NCI-H2029 treated with DMSO at 0.1 percent for 48 hours (cell line): ENCODE measurements at places on chromosomes 12 and 14.

DNA sequence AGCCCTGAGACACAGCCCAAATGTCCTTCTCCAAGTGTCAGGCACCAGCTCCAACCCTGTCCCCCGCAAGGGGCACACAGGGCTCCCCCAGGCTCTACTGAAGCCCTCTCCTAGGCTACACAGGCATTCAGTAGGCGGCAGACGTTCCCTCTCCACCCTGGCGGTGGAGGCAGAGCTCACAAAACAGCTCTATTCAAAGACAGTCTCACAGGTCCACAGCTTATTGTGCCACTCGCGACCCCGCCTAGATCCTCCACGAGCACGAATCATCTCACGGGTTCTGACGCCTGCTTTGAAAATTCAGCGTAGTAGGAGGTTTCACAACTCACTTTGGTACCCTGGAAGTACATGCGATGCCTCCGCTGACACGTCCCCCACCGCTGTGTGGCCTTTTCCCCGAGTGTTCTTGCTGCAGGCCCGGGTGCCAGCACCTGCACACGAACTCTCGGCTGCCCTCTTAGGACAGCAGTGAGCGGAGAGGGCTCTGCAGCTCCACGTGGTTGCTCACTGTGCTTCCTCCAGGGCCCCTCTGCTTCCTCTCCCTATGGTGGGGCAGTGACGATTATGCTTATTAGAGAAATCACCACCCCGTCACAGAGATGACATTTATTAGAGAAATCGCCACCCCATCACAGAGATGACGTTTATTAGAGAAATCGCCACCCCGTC lies 78.5 kb downstream of the ADGRD1 start:
- DNase-seq: no peak

- no peak for DNase-seq
Observed at GRCh38 chr12:132558861-132559623, 51.3 kb downstream of the LRCOL1 start.

GRCh38 chr12:101902641-101903040 lies 25.3 kb downstream of the DRAM1 start:
- no peak for DNase-seq

DNA sequence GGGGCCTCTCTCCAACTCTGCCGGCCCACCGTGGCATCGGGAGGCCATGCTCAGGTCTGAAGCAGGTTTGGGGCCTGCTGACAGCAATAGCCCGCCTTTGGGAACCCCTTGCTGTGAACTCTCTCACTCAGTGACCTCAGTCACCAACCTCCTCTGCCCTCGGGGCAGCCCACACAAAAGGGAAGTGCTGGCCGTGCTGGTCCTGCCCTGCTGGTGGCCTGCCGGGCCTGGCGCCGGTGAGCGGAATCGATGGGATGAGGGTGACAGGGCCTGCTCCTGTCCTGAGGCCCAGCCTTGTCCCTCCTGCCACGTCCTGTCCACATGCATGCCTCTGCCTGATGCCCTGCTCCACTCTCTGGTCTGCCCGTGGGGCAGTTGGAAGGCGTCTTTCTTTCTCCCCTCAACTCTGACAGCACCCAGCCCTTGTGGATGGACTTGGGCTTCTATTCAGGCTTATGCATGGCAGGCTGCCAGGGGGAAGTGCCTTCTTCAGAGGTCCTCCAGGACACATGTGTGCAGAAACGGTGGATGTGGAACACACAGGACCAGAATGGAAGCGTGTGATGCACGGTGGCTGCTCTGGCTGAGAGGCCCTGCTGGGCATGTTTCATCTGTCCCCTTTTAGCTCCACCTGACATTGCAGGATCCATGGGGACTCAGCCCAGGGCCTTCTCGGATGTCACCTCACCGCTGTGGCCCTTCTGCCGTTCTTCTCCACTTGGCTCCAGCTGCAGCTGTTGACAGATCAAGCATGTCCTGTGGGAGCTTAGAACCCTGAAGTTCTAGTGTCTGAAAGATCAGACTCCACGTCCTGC lies 31.9 kb downstream of the IL31 start:
- no peak for DNase-seq

GRCh38 chr14:104104076-104104901 lies 18.8 kb downstream of the ASPG start:
- no peak for DNase-seq

- no peak for DNase-seq
Observed at GRCh38 chr12:70645494-70646317, 8.5 kb upstream of the PTPRB start.

- no peak for DNase-seq
Observed at GRCh38 chr12:124764451-124764850, 99.2 kb downstream of the SCARB1 start.

DNA sequence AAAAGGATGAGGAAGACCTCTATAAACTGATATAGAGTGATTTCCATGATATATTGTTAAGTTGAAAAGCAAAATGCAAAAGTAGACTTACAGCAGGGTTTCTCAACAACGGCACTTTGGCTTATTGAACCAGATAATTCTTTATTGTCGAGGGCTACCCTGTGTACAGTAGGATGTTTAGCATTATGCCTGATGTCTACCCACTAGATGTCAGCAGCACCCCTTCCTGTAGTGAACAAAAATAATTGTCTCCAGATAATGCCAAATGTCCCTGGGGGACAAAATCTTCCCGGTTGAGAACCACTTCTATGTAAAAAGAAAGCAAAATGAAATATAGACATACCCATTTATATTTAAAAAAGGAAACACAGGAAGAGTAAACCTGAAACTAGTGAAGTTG lies 32.4 kb downstream of the ABCD2 start:
- DNase-seq: no peak

GRCh38 chr12:57481671-57482070 lies 2.0 kb upstream of the ARHGAP9 start:
- DNase-seq: no peak

DNA sequence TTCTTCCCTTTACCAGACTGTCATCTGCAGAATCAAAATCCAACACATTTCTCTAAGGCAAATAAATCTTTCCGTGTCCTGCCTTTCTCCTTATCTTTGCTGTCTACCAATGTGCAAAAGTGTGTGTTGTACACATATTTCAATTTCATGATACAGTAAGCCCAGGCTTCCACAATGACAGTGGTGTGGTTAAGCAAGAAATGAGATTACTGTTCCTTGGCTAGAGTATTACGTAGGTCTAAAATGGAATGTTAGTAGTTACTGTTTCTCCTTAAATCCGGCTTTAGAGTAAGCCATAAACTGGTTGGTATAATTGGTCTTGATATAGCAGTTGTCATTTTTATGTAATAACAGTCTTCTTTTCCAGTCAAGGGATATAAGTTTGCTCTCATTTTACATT lies 82.0 kb downstream of the ACSS3 start:
- DNase-seq: no peak

GRCh38 chr12:12559719-12560296 lies 2.9 kb downstream of the DUSP16 start:
- no peak for DNase-seq

- no peak for DNase-seq
Observed at GRCh38 chr14:25111061-25111601, 61.2 kb upstream of the STXBP6 start.

DNA sequence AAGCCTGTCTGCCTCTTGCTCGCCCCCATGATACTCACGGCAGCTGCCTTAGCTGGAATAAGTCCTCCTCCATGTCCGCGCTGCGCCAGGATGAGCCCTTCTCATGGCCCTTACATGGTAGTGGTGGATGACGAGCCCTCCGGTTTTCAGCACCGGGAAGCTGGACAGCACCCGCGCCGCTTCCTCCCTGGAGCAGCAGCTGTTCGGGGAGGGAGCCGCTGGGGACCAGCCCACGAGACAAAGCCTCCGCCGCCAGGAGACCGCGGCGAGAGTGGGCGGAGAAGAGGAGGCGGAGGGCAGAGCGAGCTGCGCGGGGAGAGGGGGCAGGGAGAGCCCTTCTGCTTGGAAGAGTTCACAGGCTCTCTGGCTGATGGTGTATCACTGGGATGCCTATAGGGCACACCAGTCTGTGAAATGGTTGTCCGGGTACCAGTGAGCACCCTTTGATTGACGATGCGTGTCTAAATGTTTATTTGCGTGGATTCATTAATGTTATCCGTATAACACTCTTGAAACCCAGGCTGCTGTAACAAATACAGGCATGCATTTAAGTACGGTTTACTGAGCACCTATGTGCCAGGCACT lies at the start of gene SVOP:
Gene SVOP (minus strand): TSS at position 273 of the 585 bp plus-strand sequence. CDS start 200 bp downstream, at position 73.
- DNase-seq: peak; percentile 29

GRCh38 chr12:779745-780734 lies 27.7 kb downstream of the WNK1 start:
- DNase-seq: no peak

- DNase-seq: no peak
Observed at GRCh38 chr14:55688566-55688965, 108.6 kb downstream of the KTN1 start.

- no peak for DNase-seq
Observed at GRCh38 chr14:101727611-101728366, 33.7 kb upstream of the PPP2R5C start.

DNA sequence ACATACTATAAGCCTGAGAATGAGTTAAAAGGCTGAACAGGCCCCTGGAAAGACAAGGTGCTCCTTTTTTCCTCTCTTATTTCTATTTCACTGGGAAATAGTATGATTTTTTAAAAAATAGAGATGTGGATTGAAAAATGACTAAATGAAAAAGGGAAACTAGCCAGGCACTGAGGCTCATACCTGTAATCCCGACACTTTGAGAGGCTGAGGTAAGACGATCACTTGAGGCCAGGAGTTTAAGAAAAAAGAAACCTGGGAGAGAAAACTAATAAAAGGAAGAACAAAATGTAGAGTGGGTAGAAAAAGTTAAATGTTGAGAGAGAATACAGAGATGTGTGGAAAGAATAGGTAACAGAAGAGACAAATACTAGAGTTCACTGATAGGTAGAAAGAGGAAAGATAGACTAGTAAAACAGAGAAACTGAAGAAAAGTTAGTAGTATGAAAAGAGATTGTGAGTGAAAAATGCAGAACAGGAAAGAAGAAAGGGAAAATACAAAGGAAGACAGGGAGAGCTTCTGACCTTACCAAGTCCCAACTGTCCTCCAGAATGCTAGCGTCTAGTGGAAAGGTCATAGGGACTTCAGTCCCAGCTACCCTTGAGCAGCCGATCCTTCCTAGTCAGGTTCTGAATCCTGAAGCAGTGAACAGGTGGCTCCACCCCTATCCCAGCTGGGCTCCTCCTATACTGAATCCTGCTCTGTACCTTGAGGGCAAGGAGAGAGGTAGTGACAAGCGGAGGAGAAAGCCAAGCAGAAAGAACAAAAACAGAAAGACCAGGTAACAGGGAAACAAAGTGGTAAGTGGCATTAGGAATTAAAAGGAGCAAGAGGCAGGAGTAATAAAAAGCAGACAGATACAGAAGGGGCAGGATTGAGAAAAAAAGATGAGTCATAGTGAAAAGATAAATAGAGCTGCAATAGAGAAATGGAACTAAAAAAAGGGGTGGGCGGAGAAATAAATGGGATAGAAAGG lies 7.3 kb downstream of the TMEM116 start:
- peak; percentile 73 for DNase-seq

- peak; percentile 63 for DNase-seq
Observed at GRCh38 chr12:114662512-114663177, 21.3 kb downstream of the TBX3 start.

DNA sequence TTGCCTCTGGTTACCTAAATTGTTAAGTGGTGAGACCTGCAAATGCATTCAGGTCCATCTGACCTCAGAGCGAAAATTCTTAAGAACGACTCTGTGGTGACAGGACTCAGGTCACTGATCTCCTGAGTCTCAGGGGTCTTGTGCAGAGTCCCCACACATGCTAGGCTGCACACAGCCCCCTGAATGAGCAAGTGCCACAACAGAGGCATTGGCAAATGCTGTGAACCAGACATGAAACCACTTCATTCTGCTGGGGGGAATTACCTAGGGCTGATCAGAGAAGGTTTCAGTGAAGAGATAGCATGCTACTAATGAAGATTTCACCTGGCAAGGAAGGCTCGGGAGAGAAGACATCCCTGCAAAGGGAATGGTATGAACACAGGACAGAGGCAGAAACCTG lies 281.6 kb downstream of the ITPR2 start:
- DNase-seq: no peak

- DNase-seq: no peak
Observed at GRCh38 chr14:86321151-86321550, 791.2 kb downstream of the FLRT2 start.

GRCh38 chr12:480831-481816 lies 21.4 kb downstream of the B4GALNT3 start:
- DNase-seq: no peak

DNA sequence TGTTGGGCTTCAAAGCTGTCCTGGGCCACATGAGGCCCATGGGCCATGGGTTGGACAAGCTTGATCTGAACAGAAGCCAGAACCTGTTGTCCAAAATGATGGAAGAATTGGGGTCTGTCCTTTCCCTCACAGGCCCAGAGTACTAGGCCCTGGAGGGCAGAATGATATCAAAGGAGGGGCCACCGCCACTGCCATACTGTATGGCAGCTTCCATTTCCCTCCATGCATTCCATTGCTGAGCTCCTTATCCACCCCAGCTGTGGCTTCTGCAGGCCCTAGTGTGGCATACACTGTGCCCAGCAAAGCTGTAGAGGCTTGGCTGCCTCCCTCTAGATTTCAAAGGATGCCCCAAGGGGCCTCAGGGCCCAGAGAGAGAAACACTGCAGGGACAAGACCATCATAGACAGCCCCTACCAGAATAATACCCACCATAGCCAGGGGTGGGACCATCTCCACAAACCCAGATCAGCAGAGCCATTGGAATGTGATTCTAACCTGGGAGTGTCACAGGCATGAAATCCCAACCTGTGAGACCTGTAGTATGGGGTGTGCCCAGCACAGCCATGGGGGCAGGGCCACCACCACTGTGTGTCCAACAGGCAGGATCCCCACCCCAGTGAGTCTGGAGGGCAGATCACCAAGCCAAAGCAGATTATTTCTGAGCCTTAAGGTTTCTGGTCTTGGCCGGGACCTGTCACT lies 61.4 kb upstream of the BEGAIN start:
- no peak for DNase-seq

- no peak for DNase-seq
Observed at GRCh38 chr12:107843351-107844311, 69.1 kb downstream of the ASCL4 start.

DNA sequence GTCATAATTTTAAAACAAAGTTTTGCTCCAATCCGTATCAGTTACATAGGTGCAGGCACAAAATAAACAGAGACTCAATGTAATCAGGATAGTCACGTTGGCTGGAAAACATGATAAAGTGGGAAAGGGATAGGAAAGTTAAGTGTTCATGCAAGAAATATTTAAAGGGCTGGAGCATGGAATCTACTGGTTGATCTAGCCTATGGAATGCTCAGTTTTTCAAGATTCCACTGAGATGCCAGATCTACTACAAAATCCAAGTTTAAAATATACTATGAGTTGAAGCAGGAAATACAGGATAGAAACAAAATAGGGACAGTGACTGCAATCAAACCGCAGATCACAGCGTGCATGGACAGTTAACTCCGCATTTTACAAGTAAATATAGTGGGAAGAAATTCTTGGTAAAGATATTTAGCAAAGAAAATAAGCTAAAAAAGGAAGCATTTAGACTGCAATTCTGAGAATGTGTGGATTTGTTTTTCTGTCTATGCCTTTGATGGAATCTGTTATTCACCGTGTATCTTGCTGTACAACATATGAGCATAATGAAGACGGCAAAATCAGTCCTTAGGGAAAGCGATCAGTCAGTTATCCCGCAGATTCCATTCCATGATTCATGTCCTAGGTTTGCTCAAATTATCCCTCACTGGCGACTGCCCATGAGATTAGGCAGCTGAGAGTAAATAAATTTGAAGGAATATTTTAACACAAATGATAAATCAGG lies 1044.3 kb downstream of the FLRT2 start:
- no peak for DNase-seq

GRCh38 chr14:101040538-101041442 lies 137.3 kb upstream of the RTL1 start:
- DNase-seq: no peak
